ENCODE measurements at places on chromosomes 2 and 18. TPM values are rescaled to one million over a fixed set of nuclear protein-coding genes. Genes with fewer than 3 reads are reported as not detected.

Gene SCG2
- 6.8 TPM for total RNA-seq

Gene GPR35
- total RNA-seq: 0.65 TPM

Gene SLC9A4
- not detected for total RNA-seq

Gene C1D
- 37.8 TPM for total RNA-seq

Gene POTEI
- not detected for total RNA-seq

Gene ANKRD30BL
- total RNA-seq: not detected

Gene DSG4
- not detected for total RNA-seq

Gene MARCO
- not detected for total RNA-seq

Gene FBXO48
- 1.3 TPM for total RNA-seq

Gene IDH1
- total RNA-seq: 222 TPM

Gene NETO1
- total RNA-seq: not detected

Gene PARD3B
- 19.5 TPM for total RNA-seq

Gene IL36G
- total RNA-seq: not detected

Gene LRRTM1
- total RNA-seq: not detected

Gene SP140
- total RNA-seq: 0.26 TPM

Gene CNTNAP5
- total RNA-seq: not detected

Gene CYP1B1
- 860 TPM for total RNA-seq

Gene RNF125
- 0.76 TPM for total RNA-seq

Gene CD8B2
- 0.13 TPM for total RNA-seq

Gene ZBTB7C
- 2.5 TPM for total RNA-seq

Gene TEX44
- not detected for total RNA-seq

Gene KCNE4
- 63.8 TPM for total RNA-seq

Gene IL1F10
- total RNA-seq: not detected

Gene CXCR1
- not detected for total RNA-seq

Gene MC2R
- total RNA-seq: not detected

Gene MPP4
- 2.2 TPM for total RNA-seq

Gene GCKR
- 0.78 TPM for total RNA-seq

Gene ORC4
- total RNA-seq: 34.1 TPM

Gene CAPN14
- 0.13 TPM for total RNA-seq

Gene GNLY
- not detected for total RNA-seq

Gene TCF7L1
- total RNA-seq: 6.1 TPM

Gene PAIP2B
- total RNA-seq: 1.1 TPM

Gene RUFY4
- not detected for total RNA-seq

Gene TRIM54
- total RNA-seq: not detected

Data from articular chondrocyte of knee joint (primary cell).